ENCODE measurements at places on chromosomes 5 and 9.

DNA sequence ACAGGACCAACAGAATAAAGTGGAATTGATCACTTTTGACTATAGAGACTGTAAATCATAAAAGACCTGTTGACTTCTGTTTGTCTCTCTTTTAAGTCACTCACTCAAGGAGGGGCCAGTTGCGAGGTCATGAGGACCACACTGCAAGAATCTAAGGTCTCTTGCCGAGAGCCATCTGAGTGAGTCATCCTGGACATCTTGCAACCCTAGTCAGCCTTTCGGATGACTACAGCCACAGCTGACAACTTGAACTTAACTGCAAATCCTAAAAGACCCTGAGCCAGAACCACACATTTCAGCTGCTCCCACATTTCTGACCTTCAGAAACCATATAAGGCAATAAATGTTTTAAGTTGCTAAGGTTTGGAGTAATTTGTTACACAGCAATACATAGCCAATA is 129.7 kb upstream of the RAD23B start:
- DNase-seq, result no peak

- no peak for DNase-seq
Measured at GRCh38 chr9:792331-793260, 48.9 kb upstream of the DMRT1 start.

- no peak for DNase-seq
Measured at GRCh38 chr9:37617161-37617560, 24.8 kb upstream of the TOMM5 start.

DNA sequence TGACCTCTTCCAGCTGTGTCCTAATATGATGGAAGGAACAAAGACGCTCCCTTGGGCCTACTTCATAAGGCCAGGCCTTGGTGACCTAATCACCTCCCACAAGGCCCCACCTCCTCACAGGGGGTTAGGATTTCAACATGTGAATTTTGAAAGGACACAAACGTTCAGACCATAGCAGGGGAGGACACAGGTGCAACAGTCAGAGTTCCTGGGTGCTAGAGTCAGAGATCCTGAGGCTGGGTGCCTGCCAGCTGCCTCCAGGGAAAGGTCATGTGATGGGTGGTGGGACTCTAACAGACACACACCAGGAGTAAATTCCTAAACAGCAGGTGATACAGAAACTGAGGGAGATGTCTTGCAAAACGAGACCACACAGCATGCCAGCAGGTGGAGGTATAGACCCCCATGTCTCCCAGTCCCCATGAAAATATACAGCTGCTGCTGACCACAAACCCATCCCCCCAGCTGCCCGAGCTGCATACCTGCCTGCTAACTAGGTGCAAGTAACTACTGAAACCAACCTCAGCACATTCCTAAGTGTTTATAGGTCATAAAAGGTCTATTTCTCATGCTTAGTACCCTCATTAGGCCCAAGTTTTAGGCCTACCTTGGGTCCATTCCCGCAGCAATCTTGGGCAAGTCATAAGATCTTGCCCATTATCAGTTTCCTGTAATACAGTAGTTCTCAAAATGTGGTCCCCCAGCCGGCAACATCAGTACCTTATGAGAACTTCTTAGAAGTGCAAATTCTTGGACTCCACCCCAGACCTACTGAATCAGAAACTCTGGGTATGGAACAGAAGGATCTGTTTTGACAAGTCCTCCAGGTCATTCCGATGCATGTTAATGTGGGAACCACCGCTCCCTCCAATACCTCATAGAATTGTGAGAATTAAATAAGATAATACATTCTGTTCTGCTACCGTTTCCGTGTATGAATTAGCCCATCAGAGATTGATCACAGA is 245.3 kb downstream of the ENC1 start:
- DNase-seq, result no peak

DNA sequence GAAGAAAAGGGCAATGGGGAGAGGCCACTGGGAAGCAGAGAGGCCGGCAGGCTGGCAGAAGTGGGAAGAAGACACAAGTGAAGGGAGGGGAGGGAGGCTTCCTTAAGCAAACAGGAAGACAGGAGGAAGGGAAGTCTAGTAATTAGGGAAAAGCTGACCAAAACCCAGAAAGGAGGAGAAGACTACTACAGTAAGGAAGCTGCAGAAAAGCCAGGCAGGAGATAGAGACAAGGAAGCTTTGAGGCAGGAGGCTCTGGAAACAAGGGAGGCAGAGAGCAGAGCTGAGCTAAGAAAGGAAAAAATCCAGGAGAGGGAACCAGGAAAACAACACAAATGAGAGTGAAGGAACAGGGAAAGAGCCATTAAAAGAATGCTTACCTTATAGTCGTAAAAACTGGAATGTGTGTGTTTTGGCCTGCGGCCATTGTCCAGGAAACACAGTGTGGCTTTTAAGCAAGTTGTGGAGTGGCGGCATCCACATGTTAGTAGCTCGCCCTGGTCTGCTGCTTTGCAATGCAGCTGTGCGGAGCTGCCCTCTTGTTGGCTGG is 317.1 kb upstream of the CLINT1 start:
- no peak for DNase-seq

DNA sequence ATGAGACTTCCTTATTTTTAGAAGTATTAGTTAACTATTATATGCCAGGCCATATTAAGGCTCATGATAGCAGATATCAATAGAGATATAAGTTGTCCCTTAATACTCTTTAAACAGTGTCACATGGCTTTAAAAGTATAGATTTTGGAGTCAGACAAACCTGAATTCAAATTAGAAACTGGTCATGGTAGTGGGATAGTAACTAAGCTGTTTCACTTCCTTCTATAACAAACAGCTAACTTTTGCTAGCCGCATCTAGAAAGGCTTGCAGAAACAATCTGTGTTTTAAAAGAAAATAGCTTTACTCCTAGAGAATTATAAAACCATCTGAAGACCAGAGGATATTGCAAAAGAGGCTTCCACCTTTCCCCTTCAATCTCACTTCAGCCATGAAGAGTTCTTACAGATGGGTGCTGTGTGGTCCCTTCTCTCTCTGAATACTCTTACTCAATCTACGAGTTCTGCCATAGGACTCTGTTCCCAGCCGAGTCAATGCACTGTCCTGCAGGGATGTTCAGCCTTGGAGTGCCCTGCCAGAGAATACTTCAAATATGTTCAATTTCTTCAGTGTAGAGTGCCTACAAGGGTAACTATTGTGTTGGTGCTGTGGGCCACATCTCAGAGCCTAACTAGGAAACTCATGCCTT is 810.2 kb downstream of the EFNA5 start:
- no peak for DNase-seq
